ENCODE measurements at places on chromosomes 3 and 15.

DNA sequence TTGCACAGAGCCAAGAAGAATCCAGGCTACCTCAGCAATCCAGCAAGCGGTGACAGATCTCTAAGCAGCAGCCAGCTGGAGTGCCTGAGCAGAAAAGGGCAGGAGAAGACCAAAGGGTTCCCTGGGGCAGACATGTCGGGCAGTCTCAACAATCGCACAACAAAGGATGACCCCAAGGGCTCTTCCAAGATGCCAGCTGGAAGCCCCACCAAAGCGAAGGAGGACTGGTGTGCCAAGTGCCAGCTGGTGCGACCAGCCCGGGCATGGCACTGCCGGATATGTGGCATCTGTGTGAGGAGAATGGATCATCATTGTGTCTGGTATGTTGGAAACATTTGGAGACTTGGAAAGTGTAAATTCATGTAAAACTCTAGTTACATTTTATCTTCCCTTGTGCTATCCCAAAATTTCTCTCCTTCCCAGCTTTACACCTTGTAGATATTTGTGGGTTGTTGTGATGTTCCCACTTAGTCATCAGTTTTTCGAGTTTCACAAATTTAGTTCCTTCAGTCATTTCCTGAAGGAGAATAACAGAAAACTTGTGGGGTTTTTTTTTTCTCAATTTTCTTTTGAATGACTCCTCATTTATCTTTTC is 6.4 kb downstream of the ZDHHC23 start:
- no peaks in the 10 kb centered on the region for H3K4me1 ChIP-seq
- H3K27ac ChIP-seq: no peak overlapping the region
- H3K27me3 ChIP-seq: no peaks in the 10 kb centered on the region
- H3K36me3 ChIP-seq: no peaks in the 10 kb centered on the region
- DNase-seq: no peak
- H3K4me3 ChIP-seq: no peak overlapping the region

- no peak overlapping the region for H3K27ac ChIP-seq
- H3K4me3 ChIP-seq: no peak overlapping the region
- no peaks in the 10 kb centered on the region for H3K4me1 ChIP-seq
- H3K27me3 ChIP-seq: no peaks in the 10 kb centered on the region
- no peak for DNase-seq
These were observed 138.5 kb downstream of the NTRK3 start for GRCh38 chr15:88118035-88118434.

DNA sequence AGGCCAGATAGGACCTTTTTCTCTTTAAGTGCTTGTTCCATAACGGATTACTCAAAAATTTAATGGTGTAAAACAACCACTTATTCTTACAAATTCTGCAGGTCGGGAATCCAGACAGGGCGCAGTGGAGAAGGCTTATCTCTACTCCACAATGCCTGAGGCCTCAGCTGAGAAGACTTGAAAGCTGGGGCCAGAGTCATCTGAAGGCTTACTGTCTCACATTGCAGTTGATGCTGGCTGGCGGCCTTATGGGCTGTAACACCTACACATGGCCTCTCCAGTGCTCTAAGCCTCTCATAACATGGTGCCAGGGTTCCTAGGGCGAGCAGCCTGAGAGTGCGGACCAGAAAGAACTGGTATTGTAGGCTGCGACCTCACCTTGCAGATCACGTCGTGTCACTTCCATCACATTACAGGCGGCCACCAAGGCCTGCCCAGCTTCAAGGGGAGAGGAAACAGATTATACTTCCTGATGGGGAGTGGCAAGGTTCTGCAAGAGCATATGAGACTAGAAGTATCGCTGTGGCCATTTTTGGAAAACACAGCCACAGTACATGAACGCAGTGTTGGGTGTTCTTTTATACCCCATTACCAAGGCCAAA is 32.4 kb downstream of the CMTM7 start:
- H3K27ac ChIP-seq: no peak overlapping the region
- H3K27me3 ChIP-seq: no peaks in the 10 kb centered on the region
- H3K4me1 ChIP-seq: peaks cover 50% of the 10 kb centered on the region
- H3K36me3 ChIP-seq: no peaks in the 10 kb centered on the region
- DNase-seq: no peak

DNA sequence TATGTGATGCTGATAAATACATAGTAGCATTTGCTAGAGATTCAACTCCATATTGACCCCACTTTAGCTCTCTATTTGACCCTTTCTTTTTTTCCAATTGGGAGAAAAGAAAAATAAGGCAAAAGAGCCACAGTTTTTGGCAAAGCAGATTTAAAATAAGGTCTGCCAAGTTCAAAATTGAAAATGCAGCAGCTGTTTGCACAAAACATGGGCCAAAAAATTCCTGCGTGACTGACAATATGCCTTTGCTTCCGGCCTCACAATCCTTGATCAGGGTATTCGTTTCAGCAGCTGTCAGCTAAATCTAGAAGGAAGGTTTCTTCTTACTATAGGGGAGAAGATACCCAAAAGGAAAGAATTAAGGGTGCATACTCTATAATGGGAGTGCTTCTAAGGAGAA is 563.5 kb upstream of the CCDC54 start:
- DNase-seq: no peak
- no peak overlapping the region for H3K27ac ChIP-seq
- no peak overlapping the region for H3K4me3 ChIP-seq
- no peaks in the 10 kb centered on the region for H3K4me1 ChIP-seq
- H3K36me3 ChIP-seq: no peaks in the 10 kb centered on the region
- no peaks in the 10 kb centered on the region for H3K27me3 ChIP-seq

GRCh38 chr15:58444658-58445332 is 13.0 kb downstream of the LIPC start:
- no peak overlapping the region for H3K27ac ChIP-seq
- DNase-seq: no peak
- no peaks in the 10 kb centered on the region for H3K27me3 ChIP-seq
- no peaks in the 10 kb centered on the region for H3K36me3 ChIP-seq
- peaks cover 35% of the 10 kb centered on the region for H3K4me1 ChIP-seq

DNA sequence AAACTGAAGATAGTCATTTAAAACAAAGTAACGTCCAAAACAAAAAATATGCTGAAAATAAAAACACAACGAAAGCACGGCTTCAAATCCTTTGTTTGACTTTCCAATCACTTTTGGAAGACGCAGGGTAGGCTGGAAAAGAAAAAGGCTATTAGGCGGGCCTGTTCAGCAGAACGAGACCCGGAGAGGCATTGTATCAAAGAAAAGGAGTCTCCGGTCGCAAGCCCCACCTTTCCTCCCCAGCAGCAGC is 691 bp downstream of the SENP7 start:
- H3K27ac ChIP-seq: peak overlapping the region; percentile 67
- peak overlapping the region; percentile 70 for H3K4me3 ChIP-seq
- H3K4me1 ChIP-seq: peaks cover 30% of the 10 kb centered on the region

DNA sequence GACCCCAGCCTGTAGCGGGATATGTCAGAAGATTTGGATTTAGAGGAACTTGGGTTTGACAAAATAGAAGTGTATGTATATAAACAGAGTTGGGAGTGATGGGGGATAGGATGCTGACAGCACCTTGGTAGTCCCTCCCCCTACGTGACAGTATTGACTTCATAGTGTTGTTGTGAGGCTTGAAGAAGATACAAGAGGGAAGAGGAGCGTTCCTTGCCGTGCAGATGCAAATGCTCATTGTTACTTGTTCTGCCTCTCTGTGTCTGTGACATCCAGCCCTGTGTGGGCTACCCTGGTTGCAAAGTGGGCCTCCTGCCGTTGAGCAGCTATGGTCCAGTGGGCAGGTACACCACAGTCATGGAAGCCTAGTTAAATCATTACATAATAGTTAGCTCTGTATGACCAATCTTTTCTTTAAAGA is 45.0 kb downstream of the SMAD3 start:
- H3K27ac ChIP-seq: peak overlapping the region; percentile 19
- peaks cover 52% of the 10 kb centered on the region for H3K36me3 ChIP-seq
- H3K27me3 ChIP-seq: no peaks in the 10 kb centered on the region
- DNase-seq: no peak
- no peak overlapping the region for H3K4me3 ChIP-seq

Measured in PC-3 (cell line).